ENCODE measurements at places on chromosomes 1 and 21. TPM values are rescaled to one million over a fixed set of nuclear protein-coding genes. Genes with fewer than 3 reads are reported as not detected.

GRCh38 chr1:52057255-52057654 is 1.2 kb downstream of the BTF3L4 start:
- DNase-seq: no peak

GRCh38 chr1:154443274-154444013 is 38.3 kb downstream of the IL6R start:
- DNase-seq: no peak

MYOM3 gene
- 1.7 TPM for total RNA-seq

GRCh38 chr1:6497215-6497866 is 5.9 kb upstream of the PLEKHG5 start:
- peak; percentile 50 for DNase-seq

DNA sequence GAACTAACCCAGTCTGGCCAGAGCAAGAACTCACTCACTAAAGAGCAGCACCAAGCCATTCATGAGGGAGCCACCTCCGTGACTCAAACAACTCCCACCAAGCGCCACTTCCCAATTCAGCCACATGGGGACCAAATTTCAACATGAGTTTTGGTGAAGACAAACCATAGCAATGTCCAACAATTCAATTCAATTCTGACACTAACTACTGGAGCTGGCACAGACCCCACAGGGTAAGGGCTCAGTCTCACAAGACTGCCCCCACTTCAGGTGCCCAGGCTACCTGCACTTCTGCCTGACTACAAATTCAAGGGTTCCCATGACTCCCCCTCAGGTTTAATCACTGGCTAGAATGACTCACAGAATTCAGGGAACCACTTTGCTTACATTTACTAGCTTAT is 48.8 kb upstream of the RAP1A start:
- DNase-seq: no peak

DNA sequence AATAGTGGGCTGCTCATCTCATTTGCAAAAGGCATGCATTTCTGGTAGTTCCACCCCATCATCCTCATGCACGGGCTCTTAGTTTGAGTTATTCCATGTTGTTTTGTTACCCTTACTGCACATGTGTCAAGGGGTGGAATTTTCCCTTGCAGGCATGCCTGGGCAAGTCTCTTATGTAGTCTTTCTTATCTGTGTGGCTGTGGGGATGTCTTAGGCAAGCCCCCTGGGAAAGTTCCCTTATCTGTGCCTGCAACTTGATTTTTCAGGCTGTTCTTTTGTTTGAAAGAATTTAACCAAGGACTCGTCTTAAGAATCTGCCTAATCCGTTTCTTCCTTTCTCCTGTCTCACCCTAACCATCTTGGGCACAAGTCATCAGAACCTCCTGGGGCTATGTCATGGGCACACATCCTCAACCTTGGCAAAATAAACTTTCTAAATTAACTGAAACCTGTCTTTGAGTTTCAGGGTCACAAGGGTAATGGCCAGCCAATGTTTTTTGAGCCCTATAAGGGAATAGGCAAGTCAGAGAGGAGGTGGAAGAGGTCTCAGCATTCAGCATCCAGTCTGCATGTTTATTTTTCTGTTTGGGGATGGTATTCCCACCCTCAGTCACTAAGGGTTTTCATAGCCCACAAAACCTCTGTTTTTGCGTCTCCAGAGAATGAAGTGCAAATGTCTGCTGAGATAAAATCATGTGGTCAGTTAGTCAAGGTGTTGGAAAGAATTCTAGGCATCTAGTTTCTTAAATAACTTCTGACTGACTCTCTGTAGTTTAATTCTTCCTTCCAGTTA is 579.7 kb downstream of the PLA2G4A start:
- no peak for DNase-seq

SIK1 gene
- 33.5 TPM for total RNA-seq

SLC44A5 gene
- total RNA-seq: 0.43 TPM

- DNase-seq: no peak
These were observed 122.8 kb downstream of the CRB1 start for GRCh38 chr1:197390856-197391255.

DNA sequence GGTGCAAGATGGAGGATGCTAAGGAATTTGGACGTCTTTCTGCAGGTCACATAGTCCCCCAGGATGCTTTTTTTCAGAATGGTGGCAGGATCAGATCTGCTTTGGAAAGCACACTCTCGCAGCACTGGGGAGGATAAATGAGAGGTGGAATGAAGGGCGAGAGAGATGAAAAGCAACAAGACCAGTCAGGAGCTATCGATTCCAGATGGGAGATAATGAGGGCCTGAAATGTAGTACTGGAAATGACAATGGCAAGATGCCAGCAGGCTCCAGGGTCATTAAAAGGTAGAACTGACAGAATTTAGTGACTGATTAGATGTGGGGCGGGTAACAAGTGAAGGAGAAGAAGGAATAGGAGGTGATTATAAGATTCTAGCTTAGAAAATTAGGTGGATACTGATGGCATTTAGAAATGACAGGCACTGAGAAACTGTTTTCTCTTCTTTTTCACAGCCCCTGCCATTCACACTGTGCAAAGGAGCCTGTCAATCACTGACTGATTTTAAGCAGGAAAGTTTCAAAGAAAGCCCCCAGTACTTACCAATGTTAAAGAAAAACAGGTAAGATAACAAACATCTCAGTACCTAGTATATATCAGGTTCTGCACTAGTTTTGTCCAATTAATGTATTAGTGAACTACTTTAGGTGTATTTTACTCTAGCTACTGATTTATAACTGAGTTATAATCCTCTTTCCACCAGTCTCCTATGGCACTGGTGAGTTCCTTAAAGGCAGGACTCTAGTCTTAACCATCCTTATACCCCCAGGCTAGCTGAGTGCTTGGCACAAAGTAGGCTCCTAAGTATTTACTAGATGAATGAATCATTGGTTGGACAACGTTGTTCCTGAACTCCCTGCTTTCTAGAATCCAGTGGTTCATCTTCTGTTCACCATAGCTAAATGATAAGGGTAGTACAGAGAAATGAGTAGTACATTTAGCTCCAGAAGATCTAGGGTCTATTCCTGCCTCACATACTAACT is 9.2 kb downstream of the PIGM start:
- DNase-seq: no peak

DNA sequence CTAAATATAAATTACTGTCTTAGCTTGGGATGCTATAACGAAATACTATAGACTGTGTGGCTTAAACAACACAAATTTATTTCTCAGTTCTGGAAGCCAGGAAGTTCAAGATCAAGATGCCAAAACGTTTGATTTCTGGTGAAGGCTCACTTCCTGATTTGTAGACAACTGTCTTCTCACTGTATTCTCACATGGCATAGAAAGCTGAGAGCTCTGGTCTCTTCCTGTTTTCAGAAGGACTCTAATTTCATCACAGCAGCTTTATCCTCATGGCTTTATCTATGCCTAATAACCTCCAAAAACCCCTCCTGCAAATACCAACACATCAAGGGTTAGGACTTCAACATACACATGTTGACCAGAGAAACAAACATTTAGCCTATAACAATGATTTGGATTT is 1795.5 kb downstream of the MRPL39 start:
- no peak for DNase-seq

- no peak for DNase-seq
These were observed 18.7 kb downstream of the WNT2B start for GRCh38 chr1:112527266-112528010.

UBL4B gene
- total RNA-seq: not detected

DNA sequence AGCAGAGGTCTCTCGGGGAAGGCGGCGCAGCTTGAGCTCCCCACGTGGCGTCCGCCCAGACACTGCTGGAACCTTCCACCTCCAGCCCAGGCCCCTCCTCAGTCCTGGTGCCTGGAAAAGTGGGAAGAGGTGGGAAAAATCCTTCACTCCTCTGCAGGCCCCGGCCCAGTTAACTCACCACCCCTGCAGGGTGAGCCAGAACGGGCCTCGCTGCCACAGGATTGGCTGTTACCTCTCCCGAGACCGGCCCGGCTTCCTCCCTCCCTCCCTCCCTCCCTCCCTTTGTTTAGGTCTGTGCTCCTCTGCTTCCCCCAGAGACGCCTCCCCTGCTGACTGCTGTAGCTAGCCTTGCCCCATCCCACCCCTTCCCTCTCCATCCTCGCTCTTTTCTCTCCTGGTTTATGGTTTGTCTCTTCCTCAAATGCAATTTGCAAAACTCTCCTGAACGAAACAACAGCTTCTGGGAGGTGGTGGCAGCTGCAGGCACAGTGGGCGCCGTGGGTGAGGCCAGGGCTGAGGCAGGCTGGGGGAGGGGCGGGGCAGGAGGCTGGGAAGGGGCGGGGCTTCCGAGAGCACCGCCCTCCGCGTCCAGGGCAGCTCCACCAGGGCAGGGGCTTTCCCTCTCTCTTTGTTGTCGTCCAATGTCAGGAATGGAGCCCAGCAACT is 6.5 kb downstream of the CAPN9 start:
- peak; percentile 48 for DNase-seq

ELF3 gene
- 517 TPM for total RNA-seq

DNA sequence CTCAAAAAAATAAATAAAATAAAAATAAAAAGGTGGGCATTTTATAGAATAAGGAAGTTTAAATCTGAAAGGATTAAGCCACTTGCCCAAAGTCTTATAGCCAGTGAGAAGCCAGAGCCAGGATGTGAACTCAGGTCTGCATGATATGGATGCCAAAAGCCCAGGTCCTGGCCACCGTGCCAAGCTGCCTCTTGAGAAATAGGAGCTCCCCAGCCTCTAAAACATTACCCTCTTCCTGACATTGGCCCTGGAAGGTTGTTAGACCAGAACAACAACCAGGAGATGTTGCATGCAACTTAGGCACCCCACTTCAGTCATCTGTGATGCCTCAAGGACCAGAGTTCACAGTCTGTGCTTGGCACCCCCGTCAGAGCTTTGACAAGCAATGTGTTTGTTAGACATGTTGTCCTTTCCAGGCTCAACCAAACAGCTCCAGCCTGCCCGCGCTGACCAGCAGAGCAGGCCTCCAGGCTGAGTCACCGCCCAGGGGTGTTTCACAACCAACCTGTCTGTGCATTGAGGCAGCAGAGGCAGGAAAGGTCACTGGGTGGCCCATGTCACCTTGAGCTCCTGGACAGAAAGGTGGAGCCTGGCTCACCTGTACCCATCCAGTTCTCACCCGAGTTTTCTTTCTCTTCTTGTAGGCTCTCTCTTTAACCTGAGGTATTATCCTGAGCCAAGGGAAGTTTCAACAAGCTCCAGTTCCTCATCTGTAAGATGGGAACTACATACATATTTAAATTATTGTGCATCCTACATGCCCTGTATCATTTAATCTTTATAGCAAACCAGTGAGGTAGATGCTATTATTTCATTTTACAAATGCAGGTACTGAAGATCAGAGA is 14.9 kb upstream of the MED18 start:
- peak; percentile 74 for DNase-seq

DNA sequence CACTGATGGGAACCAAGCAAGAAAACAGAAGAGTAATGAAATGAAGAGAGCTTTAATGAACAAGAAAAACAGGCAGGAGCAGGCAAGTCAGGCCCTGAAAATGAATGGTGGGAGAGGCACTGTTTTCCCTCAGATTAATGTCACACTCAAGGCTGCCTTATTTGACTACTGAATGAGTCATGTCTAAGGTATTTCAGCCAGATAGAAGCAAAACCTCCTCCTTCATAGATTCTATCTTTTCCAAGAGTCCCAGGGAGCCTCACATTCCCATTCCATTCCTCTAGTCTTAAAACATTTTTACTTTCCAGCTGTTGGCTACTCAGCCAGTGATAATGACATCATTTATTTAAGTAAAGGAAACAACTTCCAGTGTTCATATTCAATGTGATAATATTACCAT is 228.4 kb upstream of the NRIP1 start:
- no peak for DNase-seq

GRCh38 chr1:1973716-1974642 is 29.6 kb downstream of the CFAP74 start:
- no peak for DNase-seq

GRCh38 chr1:119731741-119732430 is 20.2 kb downstream of the PHGDH start:
- DNase-seq: no peak

- no peak for DNase-seq
These were observed 15.1 kb downstream of the ATP1A1 start for GRCh38 chr1:116388122-116388521.

DNA sequence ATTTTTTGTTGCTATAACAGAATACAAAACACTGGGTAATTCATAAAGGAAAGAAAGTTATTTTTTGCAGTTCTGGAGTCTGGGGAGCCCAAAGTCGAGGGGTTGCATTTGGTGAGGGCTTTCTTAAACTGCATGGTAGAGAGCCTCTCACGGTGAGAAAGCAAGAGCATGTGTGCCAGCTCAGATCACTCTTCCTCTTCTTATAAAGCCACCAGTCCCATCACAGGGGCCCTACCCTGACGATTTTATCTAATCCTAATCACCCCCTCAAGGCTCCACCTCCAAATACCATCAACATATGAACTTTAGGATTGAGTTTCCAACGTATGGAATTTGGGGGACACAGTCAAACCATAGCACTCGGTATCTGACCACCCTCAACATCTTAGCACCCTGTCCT is 1.0 kb upstream of the STRIP1 start:
- DNase-seq: no peak

GRCh38 chr1:91765293-91765692 is 120.7 kb downstream of the TGFBR3 start:
- peak; percentile 28 for DNase-seq
